ENCODE measurements at places on chromosomes 2 and 18.

- no peak for DNase-seq
Observed at GRCh38 chr2:233686928-233687327, 5.2 kb downstream of the UGT1A7 start.

- no peak for DNase-seq
Observed at GRCh38 chr18:60549338-60549960, 176.9 kb upstream of the MC4R start.

GRCh38 chr2:205734436-205735037 is 52.2 kb downstream of the NRP2 start:
- DNase-seq, result no peak

DNA sequence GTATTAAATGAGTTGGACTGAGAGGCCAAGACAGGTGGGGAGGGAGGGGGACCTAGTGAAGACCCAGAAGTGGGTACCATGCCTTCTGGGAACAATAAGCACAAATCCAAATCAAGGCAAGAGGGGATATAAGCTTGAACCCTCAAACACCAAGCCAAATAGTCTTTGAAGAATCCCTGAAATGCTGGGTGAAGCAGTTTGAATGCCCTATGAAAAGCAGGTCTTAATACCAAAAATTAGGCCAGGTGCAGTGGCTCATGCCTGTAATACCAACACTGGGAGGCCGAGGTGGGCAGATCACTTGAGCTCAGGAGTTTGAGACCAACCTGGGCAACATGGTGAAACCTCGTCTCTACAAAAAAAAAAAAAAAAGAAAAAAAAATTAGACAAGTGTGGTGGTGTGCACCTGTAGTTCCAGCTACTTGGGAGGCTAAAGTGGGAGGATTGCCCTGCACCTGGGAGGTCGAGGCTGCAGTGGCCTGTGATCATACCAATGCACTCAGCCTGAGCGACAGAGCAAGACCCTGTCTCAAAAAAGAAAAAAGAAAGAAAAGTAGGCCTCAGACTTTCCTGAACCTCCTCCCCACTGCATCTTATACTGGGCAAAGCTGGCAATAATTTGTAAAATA is 3.5 kb downstream of the PCBP1 start:
- DNase-seq, result no peak

DNA sequence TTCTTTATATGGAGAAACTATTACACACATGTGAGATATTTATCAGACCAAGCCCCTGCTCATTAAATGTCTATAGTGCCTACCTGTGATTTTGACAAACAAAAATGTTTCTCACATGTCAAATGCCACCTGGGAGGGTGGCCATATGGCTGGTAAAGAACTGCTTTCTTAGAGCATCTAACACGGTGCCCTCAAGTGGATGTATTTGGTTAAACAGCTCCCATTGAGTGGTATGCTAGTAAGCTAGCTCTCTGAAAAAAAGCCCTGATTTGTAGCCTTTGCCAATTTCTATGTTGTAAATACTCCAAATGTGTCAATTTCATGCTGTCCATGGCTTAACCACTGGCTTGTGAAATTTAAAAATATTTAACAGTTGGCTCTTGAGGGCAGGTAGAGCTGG is 94.6 kb downstream of the PMAIP1 start:
- no peak for DNase-seq

GRCh38 chr2:39587168-39587567 is 78.5 kb upstream of the TMEM178A start:
- no peak for DNase-seq

DNA sequence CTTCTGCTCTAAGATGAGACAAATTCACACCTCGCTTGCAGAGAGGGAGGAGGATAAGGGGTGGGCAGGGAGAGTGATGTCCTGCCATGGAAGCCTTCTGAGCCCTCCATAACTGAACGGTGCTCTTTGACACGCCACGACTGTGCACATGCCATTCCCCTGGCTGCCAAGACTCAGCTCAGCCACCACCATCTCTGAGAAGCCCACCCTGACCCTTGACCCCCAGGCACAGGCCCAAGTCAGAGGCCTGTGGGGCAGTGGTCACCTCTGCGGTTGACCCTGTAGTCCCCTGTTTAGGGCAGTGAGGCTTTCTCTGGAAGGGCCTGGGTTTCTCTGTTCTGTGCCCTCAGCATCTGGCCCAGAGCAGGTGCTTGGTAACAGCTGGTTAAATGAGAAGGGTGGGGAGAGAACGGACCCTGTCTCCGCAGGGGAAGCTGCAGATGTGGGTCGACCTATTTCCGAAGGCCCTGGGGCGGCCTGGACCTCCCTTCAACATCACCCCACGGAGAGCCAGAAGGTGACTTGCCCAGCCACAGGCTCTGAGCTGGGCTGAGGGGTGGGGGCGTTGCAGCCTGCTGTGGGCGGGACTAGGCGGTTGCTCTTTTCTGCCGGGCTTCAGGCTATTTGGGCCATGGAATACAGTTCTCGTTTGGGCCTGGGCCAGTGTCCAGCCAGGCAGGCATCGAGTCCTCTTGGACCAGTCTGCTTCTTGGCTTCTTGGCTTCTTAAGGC is 215.1 kb downstream of the DYSF start:
- no peak for DNase-seq

DNA sequence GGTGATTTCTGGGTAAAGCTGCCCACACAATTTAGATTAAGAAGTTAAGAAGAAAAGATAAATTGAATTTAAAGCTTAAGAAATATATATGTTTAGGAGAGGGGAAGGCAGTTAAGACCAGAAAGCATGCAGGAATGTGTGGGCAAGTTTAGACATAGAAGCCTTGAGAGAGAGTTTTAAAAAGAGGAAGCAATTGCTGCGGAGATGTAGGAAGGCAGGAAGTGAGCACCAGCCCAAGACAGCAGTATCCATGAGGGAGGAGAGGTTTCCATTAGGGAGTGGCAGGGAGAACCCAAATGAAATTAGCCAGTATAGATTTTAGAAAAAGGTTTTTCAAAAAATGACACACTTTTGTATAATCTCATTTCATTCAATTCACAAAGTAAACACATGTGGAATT is 24.3 kb downstream of the DSC2 start:
- DNase-seq, result no peak

GRCh38 chr2:58710795-58711279 is 469.7 kb upstream of the FANCL start:
- DNase-seq, result no peak

GRCh38 chr2:72983500-72984161 is 66.3 kb downstream of the EMX1 start:
- DNase-seq, result no peak

DNA sequence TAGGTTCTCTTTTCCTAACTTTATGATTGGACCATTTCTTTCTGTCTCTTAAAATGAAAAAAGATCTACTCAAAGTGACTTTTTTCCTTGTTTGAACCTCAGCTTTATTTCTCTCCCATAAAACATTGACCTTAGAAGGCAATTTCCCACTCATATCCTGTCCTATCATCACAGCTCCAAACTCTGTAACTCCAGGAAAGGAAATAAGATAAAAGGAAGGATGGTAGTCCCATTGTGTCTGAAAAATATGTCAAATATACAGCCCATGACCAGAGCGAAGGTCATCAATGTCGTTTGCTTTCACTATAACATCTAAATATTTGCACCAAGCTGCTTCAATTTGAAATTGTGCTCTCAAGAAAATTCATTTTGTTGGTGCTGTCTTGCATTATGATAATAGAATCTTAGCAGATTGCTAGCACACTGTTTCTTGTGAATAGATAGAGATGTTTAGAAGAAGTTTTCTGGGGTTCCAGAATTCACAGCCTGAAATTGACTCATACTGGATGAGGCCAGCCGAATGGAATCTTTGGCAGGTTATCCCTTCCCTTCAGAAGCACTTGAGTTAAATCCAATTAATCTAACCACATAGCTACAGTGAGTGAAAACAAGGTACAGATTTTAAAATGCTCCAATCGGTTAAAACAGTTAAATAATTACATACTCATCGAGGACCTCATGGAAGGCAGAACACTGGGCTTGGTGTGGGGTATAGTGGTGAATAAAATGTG is 95.1 kb downstream of the CRIM1 start:
- no peak for DNase-seq

GRCh38 chr2:59237311-59237710 is 996.2 kb upstream of the FANCL start:
- no peak for DNase-seq

GRCh38 chr2:43051338-43051737 is 175.1 kb downstream of the ZFP36L2 start:
- peak; percentile 73 for DNase-seq

DNA sequence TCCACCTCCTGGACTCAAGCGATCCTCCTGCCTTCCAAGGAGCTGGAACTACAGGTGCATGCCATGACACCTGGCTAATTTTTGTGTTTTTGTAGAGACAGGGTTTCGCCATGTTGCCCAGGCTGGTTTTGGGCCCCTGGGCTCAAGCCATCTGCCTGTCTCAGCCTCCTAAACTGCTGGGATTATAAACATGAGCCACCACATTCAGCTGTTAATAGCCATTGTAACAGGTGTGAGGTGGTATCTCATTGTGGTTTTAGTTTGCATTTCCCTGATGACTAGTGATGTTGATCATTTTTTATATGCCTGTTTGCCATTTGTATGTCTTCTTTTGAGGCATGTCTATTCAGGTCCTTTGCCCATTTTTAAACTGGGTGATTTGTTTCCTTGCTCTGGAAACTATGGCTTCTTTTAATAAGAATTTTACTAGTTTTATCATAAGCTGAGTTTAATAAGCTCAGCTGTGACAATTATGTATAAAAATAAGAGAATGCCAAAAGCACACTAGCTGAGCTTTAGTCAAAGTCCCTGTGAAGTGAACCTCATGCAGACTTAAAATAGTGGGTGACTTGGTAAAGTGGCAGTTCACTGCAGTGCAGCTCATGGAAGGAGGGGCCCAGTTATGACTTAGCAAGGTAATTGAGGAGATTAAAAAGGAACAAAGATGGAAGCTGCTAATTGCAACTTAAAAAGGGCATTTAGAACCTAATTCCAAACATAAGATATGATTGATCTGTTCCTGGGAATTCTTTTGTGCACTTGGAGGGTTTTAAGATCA is 465.1 kb downstream of the TGIF1 start:
- DNase-seq, result no peak

GRCh38 chr2:128727914-128728313 is 409.2 kb upstream of the HS6ST1 start:
- no peak for DNase-seq

- DNase-seq, result no peak
Observed at GRCh38 chr2:172596776-172597175, 40.9 kb downstream of the PDK1 start.

DNA sequence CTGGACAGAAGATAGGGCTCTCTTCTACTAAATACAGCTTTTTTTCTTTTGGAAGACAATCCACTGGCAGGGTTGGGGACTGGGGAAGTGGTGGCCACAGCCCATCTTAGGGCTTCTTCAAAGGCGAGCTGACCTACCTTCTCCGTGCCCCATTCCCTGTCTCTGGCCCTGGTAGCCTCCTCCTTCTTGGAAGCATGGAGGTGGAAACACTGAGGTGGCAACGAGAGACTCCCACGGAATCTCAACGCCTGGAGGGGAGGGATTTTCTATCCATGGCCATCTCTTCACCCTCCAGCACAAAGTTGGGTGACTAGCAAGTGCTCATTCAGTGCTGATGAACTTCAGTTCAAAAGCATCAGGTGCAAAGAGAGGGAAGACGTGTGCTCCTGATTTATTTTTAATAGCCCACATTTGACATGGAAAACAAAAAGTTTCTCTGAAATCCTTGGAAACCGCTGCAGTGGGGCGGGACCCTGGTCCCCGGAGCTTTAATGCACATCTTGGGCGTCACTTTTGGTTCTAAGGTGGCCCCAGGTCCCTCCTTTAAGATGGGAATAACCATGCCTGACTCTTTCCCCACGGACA is 633 bp upstream of the ARMC9 start:
- DNase-seq, result no peak

- DNase-seq, result no peak
Observed at GRCh38 chr18:71443706-71444480, 1100.2 kb downstream of the CBLN2 start.

GRCh38 chr2:164522561-164522981 is 98.7 kb downstream of the GRB14 start:
- no peak for DNase-seq

- no peak for DNase-seq
Observed at GRCh38 chr2:240507778-240508251, 50.0 kb downstream of the ANKMY1 start.

- DNase-seq, result no peak
Observed at GRCh38 chr18:34550902-34551301, 159.2 kb upstream of the DTNA start.

GRCh38 chr2:31137211-31138036 is 816 bp downstream of the GALNT14 start:
- DNase-seq, result no peak

DNA sequence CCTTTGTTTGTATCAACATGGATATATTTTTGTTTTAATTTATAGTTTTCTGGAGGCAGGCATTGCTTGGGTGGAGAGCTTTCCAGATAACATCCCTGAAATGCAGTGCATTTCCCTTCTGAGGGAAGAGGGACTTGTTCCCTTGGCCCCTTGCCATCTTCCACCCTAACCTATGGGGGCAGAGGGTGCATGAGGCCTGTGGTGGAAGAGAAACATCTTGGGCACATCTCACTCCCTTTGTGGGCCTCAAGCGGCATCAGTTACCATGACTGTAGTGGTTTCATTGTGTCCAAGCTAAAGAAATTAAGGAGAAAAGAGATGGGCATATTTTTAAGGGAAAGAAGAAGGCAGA is 5.3 kb upstream of the RPL37A start:
- DNase-seq, result no peak

DNA sequence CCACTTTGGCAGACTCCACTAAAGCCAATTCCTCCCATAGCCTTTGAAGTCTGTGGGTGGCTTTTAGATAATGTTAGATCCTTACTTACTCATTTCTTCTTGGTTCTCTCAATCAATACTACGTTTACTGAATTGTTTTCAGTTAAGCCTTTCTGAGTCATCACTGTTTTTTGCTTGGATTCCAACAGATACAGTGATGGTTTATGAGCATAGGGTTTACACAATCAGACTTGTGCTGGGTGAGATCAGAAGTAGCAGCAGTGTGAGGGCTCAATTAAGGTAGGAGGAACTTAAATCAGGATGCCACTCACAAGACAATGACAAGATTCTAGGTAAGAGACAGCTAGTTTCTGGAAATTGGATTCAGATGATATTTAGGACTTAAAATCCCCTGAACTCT is 297.7 kb upstream of the DOK6 start:
- no peak for DNase-seq

DNA sequence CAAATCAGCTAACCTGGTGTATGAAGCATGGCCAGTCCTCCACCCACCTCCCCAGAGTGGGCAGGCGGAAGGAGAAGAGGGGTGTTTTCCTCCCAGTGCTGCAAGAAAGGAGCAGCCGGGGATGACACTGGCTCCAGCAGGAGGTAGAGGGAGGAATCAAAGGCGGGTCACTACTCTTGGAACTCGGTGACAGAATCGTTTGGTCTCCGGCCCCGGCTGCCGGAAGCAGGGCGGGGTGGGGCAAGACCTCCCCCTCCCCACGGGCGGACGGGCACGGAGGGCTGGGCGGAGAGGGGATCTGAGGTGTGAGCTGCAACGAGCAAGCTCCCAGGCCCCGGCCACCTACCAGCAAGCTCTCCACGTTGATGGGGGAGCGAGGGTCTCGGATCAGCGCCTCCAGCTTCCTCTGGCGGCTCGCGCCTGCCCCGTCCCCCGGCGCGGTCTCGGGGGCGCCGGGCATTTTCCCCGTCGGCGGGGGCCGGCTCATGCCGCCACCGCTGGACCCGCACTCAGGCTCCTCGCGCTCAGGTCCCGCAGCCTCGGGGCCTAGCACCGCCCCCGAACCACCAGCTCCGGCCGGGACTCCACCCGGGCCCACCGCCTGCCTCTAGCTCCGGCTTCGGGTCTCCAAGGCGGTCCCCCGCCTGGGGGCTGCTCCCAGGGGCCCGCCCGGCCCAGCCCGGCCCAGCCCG is 640 bp downstream of the ROCK2 start:
- DNase-seq, result peak; percentile 40

- DNase-seq, result no peak
Observed at GRCh38 chr18:44638034-44638540, 42.6 kb upstream of the SETBP1 start.
